ENCODE measurements at places on chromosomes 7 and 10.

DNA sequence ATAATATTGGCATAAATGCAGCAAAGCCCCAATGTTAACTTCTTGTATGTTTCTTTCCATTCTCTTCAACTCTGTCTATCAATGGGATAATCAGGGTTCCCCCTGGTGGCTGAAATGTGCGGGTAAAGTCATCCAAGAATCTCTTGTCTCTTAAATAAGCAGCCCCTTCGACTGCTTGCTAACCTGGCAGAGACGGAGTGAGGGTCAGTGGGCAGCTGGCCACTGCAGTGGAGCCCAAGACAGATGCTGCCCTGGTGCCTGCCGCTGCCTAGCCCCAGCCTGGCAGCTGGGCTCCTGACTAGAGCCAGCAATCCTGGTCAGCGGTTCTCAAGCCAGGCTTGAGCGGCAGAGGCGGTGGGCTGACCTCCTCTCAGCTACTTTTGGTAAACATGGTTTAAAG is 248.9 kb downstream of the COBL start:
- peak; percentile 70 for DNase-seq

DNA sequence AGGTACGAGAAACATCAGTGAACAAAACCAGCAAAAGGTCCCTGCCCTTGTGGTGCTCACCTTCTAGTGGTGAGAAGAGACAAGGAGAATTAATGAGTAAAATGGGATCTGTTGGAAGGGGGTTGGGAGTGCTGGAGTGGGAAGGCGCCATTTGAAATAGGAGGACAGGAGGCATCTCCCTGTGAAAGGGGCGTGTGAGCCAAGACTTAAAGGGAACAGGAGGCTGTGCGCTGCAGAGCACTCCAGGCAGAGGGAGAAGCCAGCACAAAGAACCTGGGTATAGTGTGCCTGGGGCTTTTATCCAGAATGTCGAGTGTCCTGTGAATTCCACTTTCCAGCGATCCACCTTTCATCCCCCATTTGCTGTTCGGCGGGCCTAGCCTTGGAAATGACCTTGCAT is 497.9 kb upstream of the GALNT17 start:
- no peak for DNase-seq

- DNase-seq, result no peak
Observed at GRCh38 chr10:58030208-58030607, 237.5 kb downstream of the IPMK start.

- DNase-seq, result no peak
Observed at GRCh38 chr10:125155101-125155500, 5.3 kb downstream of the CTBP2 start.

DNA sequence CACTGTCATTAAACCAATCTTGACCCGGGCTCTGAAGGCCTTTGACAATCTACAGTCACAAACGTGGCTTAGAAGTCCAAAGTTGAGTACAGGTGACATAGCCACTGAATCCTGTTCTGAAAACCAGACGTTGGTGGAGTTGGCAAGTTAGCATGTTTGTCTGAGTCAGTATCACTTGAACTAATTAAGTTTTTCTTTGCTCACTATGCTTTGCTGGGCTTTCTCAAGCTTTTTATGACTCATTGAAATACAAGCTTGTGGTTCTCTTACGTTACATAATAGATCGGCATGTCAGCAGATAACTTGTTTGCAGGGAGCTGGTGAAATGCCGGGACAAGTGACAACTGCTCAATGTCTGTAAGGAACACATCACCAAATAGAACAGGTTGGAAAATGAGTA is 53.8 kb downstream of the ARL5B start:
- peak; percentile 84 for DNase-seq

DNA sequence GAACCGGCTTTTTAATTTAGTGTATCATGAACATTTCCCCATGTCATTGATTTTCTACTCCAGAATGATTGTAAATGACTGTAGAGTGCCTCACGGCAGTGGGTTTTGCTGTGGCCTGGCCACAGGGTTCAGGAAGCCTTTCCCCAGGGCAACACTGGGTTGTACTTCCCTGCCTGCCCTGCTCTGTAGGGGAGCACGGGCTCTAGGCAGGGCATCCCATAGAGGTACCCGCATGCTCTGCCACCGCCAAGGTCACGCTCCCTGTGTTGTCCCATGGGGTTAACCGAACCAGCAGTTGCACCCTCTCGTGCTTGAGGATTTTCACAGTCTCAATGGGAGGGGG is 63.8 kb downstream of the BPGM start:
- no peak for DNase-seq

- no peak for DNase-seq
Observed at GRCh38 chr10:16728266-16728665, 89.0 kb downstream of the RSU1 start.

DNA sequence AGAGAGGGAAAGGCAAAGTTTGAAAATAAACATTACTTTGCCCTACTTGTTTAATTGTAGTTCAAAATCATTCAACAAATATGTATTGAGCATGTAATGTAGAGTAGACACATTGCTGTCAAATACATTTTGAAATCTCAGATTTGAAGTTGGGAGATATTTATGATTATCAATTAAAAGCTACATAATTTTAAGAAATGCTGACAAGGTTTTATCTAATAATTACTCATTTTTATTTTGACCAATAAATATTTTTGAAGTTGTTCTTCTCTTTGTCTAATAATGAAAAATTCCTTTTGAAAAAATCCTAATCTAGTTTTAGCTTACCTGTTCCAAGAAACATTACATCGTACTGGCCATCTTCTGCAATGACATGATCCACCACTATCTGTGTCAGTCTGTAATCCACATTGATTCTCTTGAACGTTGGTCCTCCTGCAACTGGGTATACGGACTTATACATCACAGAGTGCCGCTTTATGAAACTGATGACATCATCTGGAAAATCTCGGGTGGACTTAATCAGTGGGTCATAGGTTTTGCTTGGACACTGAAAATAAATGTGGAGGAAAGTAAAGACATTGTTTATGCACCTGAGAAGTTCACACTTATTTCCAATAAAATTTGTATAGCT is 164.7 kb downstream of the SEMA3D start:
- DNase-seq, result no peak

- no peak for DNase-seq
Observed at GRCh38 chr7:7417851-7418250, 117.8 kb downstream of the COL28A1 start.

GRCh38 chr7:28015169-28015568 is 165.4 kb downstream of the JAZF1 start:
- no peak for DNase-seq

DNA sequence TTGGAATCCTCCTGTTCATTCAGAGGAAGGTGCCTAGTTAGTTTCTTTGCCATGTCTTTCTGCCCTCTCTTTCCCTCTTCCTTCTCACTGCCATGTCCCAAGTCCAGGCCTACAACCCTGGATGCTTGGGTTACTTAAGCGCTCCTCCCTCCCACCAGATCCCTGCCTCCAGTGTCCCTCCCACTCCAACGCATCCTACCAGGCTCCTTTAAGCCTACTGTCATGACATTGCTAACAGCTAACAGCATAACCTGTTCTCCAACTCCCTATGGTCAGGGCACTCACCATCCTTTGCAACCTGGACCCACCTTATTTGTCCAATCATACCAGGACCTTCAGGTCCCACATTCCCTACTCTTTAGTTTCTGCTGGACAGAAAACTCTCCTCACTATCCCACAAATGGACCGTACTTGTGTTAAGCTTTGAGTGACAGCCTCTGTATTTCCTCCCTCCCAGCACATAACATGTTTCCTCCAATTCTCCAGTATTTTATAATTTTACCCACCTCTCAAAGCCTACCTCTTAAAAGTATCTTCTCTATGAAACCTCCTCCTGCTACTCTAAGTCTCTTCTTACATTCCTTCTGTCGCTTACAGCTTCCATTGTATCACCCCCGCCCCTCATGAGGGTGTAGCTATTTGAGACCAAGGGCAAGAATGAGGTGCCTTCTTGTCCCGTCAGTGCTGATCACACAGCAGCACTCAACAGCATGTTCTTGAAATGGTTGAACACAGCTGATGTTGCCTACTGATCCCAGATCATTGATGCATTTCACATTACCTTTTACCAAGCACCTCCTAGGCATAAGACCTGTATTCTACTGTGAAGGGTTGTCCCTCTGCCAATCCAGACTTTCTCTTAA is 1.7 kb downstream of the BLNK start:
- DNase-seq, result no peak

GRCh38 chr7:126657137-126657536 is 595.6 kb downstream of the GRM8 start:
- no peak for DNase-seq

DNA sequence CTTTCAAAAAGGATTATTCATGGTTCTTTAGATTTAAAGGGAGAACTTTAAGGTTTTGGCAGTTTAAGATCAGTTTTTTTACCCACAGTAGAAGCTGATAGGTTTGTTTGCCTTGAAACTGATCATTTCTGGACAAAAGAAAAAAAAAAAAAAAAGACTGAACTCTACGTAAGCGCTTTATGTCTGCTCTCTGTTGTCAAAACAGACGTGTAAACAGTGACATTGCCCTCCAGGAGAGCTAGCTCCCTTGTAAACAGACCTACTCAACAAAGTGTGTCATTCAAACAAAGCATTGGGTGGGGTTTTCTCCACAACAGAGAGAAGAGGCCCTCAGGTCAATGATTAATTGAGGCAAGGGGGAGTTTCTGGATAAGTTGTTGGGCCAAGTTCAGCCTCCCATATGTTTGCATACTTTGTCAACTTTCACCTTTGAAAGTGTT is 568.1 kb upstream of the LRRN3 start:
- no peak for DNase-seq

DNA sequence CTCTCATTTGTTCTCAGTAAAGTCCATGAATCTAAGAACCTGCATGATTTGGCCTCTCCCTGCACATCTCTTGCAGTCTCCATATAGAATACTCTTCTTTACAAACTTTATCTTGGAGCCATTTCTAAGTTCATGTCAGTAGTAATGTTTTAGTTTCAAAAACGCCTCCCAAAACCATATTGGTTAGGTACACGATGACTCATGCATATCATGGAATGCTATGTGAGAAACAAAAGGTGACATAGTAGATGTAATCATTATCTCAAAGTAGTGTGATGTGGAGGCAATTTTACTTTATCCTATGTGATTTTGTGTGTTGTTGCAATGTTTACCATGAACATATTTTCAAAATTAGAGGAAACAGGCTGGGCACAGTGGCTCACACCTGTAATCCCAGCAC is 520.7 kb downstream of the KCNMA1 start:
- DNase-seq, result no peak
